Activated naive CD4-positive, alpha-beta T cell treated with anti-CD3 and anti-CD28 coated beads, Interleukin-2, amount 50 U/mL, for 72 hours (primary cell): ENCODE measurements at places on chromosomes 1 and 21. TPM values are rescaled to one million over a fixed set of nuclear protein-coding genes. Genes with fewer than 3 reads are reported as not detected.

GRCh38 chr1:82034812-82035211, 234.1 kb downstream of the ADGRL2 start:
- DNase-seq, result no peak

DNA sequence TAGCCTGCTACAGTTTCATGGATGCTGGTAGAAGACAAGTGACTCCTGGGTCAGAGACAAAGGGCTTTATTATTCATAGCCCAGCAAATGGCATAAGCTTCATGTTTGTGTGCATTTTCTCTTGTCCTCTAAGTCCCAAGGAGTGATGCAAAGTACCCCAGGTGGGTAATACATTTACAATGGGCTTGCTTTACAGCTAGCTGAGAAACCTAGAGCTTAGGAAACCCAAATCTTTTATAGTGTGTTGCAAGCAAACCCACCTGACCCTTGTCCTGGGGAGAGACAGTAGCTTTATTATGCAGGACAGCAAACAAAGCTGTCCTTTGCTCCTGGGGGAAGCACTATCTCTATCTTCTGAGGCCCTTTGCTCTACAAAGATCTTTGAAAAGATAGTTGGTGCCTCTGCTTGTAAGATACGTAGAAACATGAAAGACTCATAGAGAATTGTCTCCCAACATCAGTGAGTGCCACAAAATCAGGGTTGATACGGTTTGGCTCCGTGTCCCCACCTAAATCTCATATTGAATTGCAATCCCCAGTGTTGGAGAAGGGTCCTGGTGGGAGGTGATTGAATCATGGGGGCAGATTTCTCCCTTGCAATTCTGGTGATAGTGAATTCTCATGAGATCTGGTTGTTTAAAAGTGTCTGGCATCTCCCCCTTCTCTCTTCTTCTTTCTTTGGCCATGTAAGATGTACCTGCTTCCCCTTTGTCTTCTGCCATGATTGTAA, 315.8 kb upstream of the USP24 start:
- DNase-seq, result no peak

DNA sequence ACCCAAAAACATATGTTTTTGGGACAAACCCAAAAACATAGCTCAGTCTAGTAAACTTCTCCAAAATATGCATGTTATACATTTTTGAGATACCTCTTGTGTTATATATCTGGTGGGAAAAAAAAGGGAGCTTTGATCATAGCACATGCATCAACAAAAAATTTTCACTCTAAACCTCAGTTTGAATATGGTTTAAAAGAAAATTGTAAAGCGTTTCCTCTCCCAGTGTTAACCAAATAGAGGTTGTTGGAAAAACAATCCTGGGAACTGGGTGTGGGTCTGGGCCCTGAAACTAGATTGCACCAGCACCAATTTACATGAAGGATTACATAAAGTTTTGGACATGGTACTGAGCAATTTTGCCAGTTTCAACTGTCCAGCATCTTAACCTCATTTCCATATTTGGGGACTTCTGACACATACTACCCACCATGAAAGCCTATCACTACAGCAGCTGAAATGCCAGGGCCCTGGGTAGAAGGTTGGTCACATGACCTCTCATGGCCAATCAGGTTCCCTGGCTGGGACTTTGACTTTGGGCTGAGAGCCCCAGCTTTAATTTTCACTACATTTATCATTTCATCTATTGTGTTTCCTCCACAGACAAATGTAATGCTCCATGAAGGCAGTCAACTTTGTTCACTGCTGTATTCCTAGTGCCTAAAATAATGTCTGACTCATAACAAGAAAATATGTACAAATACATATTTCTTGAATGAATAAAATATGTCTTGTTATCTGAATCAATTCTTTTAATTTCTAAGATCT, 150.7 kb downstream of the SETD4 start:
- no peak for DNase-seq

DNA sequence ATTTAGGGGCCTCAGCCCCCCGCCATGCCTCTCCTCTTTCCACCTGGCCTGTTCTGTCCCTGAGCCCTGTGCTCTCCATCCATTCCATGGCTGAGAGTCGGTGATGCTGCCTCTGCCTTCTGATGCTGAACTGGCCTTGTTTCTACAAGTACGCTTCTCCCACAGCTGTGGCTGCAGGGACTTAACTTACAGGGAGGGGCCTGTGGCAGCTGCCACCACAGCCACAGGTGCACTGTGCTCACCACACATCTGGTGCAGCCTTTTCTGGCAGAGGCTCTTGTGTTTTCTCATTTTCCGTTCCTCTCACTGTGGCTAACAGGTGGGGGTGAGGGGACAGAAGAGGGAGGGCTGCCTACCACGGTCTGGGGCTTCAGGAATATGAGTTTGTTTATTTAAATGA, 4.2 kb downstream of the FMO1 start:
- DNase-seq, result no peak

DNA sequence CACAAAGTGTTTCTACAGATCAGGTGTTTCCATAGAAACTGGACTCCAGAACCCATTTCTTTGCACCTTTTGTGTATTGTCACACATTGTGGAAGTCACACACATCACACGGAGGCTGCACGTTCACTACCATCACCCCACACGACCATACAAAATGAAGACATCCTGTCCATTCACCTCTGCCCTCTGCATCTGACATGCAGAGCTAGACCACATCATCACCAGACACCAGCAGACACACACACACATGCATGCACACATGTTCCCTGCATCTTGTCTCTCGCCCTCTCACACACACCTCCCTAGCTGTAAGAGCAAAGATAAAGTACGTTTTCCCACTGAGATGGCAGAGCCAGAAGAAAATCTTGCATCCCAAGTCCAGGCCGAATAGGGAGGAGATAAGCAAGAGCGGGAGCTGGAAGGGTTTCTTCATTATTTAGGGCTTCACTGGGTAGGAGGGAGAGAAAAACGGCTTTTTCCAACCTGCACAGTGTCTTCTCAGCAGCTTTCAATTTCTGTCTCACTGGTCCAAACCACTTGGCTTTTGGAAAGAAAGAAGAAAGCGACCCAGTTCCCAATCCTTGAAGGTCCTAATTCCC, 709 bp downstream of the PRELP start:
- DNase-seq, result no peak

- DNase-seq, result peak; percentile 51
Observed at GRCh38 chr1:30697571-30698376, 25.6 kb downstream of the MATN1 start.

GRCh38 chr1:33397125-33397506, 33.8 kb downstream of the PHC2 start:
- no peak for DNase-seq

GRCh38 chr1:93453911-93454310, 6.0 kb downstream of the FNBP1L start:
- DNase-seq, result no peak

GRCh38 chr1:31541194-31541593, 35.1 kb upstream of the TINAGL1 start:
- DNase-seq, result no peak

GRCh38 chr1:200427744-200428143, 17.9 kb upstream of the ZNF281 start:
- no peak for DNase-seq

DNA sequence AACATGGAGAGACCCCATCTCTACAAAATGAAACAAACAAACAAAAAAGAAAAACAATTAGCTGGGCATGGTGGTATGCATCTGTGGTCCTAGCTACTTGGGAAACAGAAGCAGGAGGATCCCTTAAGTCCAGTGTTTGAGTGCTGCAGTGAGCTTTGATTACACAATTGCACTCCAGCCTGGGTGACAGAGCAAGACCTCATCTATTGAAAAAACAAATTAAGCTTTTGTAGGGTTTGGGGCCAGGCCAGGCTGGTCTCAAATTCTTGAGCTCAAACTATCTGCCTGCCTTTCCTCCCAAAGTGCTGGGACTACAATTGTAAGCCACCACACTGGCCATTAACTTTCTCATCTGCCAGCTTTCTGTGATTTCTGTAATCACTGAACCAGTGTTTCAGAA, 27.2 kb downstream of the NIPAL3 start:
- no peak for DNase-seq

GRCh38 chr21:45487891-45488600, 54.2 kb downstream of the SLC19A1 start:
- no peak for DNase-seq

- DNase-seq, result peak; percentile 26
Observed at GRCh38 chr1:151282883-151283725, 1.0 kb downstream of the ZNF687 start.

KIF26B gene
- total RNA-seq, result 0.16 TPM

SMIM11 gene
- 19.2 TPM for total RNA-seq

PPM1J gene
- total RNA-seq, result 1.8 TPM

KDF1 gene
- total RNA-seq, result not detected

WRAP73 gene
- 38.6 TPM for total RNA-seq

SPRR2D gene
- total RNA-seq, result not detected

TMPRSS3 gene
- 68.6 TPM for total RNA-seq

RGS7 gene
- total RNA-seq, result not detected

CCDC24 gene
- total RNA-seq, result 1.8 TPM

TESK2 gene
- 12.9 TPM for total RNA-seq

RASAL2 gene
- not detected for total RNA-seq

CD1B gene
- total RNA-seq, result not detected

S100A5 gene
- total RNA-seq, result 3.9 TPM

RPTN gene
- total RNA-seq, result not detected

LIPI gene
- not detected for total RNA-seq
